Mammary epithelial cell (primary cell): ENCODE measurements at places on chromosomes 3 and 15.

GRCh38 chr3:37993460-37993819 lies 2.9 kb downstream of the VILL start:
- DNase-seq = no peak

DNA sequence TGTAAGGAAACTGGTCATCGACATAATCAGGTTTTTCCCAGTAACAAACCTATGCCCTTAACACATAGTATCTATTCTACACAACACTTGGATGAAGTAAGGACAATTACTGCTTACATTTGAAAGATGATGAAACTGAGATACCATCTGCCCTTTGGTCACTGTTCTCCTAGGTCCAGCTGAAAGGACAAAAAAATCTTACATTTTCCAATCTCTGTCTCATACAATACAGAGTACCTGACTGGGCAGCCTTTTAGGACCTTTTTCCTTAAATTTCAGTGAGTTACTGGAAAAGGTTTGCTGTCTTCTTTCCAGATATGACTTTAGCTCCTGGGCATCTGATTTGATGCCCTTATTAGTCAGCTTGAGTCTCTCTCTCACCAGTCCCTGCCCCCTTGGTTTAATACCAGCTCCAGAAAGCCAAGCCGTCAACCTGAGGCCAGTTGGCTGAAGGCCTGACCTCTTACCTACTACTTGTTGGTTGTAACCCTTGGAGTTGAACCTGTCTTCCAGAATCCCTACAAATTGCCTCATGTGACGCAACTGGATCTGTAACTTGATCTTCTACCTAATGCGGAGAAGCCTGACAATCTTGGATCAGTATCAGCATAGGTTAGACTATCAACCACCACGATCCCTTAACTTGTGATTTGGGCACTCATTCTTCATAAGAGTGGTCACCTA lies 355.3 kb upstream of the ZNF385D start:
- DNase-seq = no peak

- DNase-seq = no peak
These were observed 45.2 kb downstream of the ITGA11 start for GRCh38 chr15:68386587-68387288.

GRCh38 chr3:65508750-65509422 lies 529.8 kb downstream of the MAGI1 start:
- no peak for DNase-seq

DNA sequence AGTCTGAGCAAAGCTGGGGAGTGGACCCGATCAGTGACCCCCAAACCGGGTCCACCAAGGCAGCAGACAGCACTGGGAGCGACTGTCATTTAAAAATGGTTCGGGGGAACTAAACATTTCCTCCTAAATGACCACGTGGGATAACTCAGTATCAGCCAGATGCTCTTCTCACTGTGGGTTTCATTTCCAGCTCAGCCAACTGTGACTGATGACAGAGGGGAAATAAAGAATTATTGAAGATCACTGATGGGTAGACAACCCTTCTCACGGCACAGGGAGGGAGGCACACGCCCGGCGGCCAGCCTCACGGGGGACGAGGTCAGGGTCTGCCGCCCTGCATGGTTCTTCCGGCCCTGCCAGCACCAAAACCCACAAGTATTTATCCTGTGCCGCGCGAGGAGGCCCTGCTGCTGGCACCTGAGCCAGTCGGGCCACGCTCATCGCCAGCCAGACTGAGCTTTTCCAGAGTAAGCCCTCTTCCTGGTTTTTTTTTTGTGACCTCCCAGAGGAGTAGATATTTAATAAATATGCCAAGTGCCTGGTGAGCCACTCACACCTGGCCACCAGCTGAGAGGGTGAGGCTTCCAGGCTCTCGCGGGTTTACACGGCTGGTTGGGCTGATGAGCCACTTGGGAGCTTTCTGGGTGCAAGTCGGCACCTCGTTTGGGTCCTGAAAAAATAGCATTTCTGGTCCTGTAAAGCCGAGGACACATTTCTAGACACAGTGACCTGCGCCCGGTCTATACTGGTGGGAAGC lies 6.2 kb downstream of the MELTF start:
- no peak for DNase-seq

DNA sequence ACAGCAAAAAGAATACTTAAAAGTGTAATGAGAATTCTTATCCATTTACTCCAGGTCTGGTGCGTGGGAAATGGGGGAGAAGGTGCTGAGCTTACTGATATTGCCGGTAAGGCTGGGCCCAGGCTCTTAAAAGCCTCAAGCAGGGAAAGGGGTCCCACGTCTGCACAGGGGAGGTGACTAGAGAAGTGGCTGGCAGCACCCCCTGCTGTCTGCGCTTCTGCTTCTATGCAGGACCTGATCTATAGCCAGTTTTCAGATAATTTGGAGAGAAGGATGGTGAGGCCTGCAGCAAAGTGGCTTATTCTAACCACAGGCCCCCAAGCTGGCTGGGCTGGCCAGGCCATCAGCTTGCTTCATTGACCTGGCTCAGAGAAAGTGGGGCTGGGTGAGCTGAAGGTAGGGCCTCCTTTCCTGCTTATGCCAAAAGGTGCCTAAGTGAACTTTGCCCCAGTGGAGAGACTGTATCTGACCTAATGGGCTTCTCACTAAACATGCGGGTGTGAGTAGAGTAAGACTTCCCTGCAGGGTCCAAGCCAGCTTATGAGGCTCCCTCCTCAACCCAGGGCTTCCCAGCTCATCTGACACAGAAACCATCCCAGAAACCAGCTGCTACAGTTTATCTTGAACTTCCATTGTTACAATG lies 30.9 kb upstream of the ATP1B3 start:
- no peak for DNase-seq

DNA sequence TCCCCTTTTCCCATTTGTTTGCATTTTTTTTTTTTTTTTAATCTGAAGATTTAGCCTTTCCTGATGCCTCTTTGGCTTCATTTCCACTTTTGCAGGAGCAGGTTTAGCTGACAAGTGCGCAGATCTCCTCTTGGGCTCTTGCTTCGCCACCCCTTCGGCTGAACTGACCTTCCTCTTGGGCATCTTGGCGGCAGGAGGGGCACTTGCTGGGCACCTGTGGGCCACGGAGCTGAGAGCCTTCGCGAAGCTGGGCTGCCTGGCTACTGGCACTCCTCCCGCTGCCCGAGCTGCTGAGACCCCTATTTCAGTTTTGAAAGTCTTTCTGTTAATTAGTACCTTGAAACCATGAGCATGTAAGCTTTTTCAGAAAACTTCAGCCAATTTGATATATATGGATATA lies 8.8 kb downstream of the ARL13B start:
- no peak for DNase-seq

GRCh38 chr3:29532473-29532872 lies 251.6 kb downstream of the RBMS3 start:
- DNase-seq = no peak

- DNase-seq = peak; percentile 35
These were observed 3.4 kb upstream of the RFTN1 start for GRCh38 chr3:16516695-16517481.

DNA sequence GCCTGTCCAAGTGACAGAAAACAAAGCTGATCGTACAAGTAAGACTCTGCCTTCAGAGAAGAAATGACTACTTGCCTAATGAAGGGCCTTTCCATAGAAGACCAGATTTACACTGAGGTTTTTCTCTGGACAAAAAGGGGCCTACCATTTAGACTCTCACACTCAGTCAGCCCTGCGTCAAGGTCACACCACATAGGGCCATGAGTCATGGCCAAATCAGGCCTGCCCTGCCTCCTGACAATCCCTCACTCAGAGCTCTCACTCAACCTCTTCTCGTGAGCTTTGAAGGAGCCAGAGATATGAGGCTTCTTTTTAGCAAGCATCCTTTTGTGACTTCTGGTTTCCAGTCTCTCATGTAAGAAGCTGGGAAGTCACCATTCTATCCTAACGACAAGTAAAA lies 68.1 kb upstream of the NMNAT3 start:
- DNase-seq = peak; percentile 58

DNA sequence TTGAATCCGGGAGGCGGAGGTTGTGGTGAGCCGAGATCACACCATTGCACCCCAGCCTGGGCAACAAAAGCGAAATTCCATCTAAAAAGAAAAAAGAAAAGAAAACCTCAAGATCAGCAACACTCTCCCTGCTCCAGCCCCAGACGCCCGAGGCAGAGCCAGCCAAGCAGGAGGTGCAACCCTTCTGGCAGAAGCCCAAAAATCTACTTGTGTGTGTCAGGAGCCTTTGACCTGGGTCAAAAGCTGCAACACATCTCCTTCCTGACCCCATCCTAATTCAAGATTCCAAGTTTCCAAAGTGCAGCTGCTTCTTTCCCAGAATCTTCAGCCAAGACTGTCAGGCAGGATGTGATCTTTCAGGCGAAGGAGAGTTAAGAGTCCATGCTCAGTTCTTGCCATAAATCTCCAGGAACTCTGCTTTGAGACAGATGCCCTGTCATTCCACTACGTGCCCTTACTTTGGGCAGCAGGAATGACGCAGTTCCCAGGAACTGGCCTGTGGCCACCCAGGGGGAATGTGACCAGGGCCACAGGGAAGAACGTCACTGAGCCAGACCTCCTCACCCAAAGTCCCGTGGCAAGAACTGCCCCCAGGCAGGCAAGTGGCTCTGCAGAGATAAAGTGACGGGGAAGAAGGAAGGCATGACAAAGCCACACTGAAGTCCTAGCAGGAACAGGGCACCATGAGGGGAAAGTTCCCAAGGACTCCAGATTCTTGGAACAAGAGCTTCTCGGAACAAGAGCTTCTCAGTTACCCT lies 39.4 kb downstream of the SH3BP5 start:
- DNase-seq = no peak

DNA sequence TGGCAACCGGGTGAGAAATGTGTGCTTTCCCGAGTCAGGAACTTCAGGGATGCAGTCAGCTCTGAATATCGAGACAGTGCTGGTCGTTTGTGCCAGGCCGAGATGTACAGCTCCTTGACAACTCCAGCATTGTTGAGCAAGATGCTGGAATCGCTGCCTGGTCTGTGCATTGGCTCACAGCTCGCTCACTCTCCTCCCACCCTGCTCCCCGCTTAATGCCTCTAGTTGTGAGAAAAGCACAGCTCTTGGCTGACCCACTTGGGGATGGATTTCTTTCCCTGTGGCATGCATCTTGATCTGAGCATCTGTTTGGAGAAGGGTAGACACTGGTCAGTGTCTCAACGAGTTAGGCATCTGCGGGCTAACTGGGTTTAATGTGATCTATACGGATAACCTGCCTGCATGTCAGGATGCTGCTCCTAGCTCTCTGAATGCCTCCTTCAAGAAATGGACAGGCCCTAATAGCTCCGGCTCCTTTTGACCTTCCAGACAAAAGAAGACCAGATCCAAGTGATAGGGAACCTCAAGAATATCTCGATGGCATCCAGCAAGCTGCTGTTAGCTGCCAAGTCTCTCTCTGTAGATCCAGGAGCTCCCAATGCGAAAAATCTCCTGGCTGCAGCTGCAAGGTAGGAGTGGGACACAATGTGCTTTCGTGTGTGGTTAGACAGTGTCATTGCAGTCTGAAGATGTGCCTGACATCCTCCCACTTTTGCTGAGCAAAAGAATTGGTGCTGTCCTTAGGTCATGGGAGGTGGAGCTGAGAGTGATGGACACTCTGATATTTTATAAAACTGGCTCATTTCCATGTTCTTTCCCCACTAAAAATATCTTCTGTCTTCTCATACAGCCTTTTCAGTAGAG lies 302.2 kb upstream of the TPM1 start:
- no peak for DNase-seq
